Right renal pelvis (tissue), 4 donors: ENCODE measurements at places on chromosomes 4 and X. TPM values are rescaled to one million over a fixed set of nuclear protein-coding genes. Genes with fewer than 3 reads are reported as not detected.

Gene LDB2
- polyA plus RNA-seq, result 84.4 TPM

Gene FAM184B
- polyA plus RNA-seq, result 0.35 TPM

Gene GAGE1
- polyA plus RNA-seq, result not detected

Gene OTC
- not detected for polyA plus RNA-seq

Gene UGT2A1
- polyA plus RNA-seq, result 3.1 TPM

Gene NFKB1
- polyA plus RNA-seq, result 30.8 TPM

Gene GPR173
- polyA plus RNA-seq, result 17.9 TPM

Gene TRMT10A
- 16.8 TPM for polyA plus RNA-seq

Gene FAM9C
- 0.46 TPM for polyA plus RNA-seq

Gene ZNF141
- polyA plus RNA-seq, result 31.2 TPM

Gene MAML3
- polyA plus RNA-seq, result 19.8 TPM

Gene TMSB15B
- polyA plus RNA-seq, result 23.8 TPM

Gene FAM47E
- 6.1 TPM for polyA plus RNA-seq

Gene AMOT
- polyA plus RNA-seq, result 67.9 TPM

Gene TCEAL7
- 37.9 TPM for polyA plus RNA-seq

Gene FSTL5
- 3.0 TPM for polyA plus RNA-seq

Gene SPATA18
- 1.4 TPM for polyA plus RNA-seq

Gene OSTC
- polyA plus RNA-seq, result 300 TPM
